D341Med (cell line): ENCODE measurements at places on chromosomes 6 and 20.

- DNase-seq, result peak; percentile 80
Measured at GRCh38 chr6:31083742-31084354, 28.5 kb downstream of the C6orf15 start.

DNA sequence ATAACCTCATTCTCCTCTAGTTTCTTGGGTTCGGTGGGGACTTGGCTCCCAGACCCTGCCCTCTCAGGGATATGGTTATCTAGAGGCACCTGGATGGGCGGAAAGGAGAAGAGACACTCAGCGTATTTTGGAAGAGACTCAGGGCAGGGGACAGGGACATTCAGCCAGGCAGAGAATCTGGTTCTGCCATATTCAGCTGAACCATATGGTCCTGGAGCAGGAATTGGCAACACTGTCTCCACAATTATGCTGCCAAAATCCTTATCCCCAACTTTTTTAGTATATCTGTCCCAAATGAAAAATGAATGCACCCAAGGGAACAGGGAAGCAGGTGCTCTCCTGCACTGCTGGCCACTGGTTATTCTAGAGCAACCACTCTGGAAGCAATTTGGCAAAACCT, 17.7 kb downstream of the SDC4 start:
- no peak for DNase-seq

DNA sequence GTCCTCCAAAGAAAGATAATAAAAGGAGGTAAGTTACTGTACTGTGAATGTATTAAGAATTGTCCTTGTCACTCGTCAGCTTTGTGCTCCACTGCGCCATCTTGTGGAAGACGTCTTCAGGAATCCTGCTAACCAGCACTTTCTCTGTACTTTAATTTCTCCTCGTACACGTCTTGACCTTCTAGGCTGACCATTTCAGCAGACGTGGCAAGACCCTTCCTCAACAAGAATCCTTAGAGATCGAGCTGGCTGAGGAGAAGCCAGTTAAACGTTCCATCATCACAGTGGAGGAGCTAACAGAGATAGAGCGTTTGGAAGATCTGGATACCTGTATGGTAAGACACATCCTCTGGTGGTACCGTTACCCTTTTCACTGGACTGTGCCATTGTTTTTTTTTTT, 95.5 kb upstream of the SCGN start:
- peak; percentile 65 for DNase-seq

DNA sequence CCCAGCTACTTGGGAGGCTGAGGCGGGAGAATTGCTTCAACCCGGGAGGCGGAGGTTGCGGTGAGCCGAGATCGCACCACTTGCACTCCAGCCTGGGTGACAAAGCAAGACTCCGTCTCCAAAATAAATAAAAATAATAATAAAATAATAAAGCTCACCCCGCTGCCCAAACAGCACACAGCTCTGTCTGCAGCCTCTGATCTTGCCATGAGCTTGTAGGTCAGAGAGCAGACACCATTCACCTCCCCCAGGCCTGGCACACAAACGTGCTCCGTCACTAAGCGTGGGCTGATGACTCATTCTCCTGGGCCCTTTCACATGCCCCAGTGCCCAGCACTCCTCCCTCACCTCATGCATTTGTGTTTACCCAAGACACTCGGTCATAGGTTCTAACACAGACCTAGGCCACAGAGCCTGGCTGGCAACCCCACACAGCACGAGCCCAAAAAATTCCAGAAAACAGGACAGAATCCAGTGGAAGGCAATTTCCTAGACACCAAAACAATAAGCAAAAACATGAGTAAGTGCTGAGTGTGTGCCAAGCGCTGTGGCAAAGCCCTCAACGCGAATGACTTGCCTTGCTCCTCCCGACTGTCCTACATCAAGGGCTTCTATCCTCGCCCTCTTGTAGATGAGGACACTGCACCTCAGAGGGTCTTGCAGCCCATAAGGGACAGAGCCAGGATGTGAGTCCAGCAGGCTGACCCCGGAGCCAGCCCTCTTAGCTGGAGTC, 18.0 kb downstream of the ATP9A start:
- no peak for DNase-seq

DNA sequence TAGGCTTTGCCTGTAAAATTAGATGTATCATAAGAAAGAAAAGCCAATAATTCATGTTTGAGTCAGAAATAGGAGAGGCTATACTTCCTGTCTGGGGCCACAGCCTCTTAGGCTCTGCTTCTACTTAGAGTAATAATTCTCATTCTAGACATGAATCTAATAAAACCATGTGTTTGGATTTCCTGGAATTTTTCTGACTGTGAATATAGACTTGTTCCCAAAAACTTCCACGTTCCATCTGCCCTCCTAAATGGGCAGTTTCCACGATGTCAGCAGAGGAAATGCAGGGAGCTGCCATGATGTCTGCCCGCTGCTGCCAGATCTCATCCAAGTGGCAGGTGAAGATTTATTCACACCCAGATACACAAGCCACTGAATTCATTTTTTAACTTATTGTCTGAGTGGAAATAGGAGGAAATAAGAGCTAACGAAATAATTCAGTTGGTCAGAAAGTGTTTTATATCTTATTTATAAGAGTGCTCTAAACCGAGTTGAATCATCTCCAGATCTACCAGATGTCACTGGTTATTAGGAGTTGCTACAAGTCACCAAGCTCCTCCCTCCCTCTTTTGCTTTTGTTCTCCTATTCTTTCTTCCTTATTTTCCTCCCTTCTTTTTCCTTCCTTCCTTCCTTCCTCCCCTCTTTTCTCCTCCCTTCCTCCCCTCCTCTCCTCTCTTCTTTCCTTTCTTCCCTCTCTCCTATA, 69.3 kb downstream of the ALDH8A1 start:
- DNase-seq, result no peak
